ENCODE measurements at places on chromosomes 12 and 14.

DNA sequence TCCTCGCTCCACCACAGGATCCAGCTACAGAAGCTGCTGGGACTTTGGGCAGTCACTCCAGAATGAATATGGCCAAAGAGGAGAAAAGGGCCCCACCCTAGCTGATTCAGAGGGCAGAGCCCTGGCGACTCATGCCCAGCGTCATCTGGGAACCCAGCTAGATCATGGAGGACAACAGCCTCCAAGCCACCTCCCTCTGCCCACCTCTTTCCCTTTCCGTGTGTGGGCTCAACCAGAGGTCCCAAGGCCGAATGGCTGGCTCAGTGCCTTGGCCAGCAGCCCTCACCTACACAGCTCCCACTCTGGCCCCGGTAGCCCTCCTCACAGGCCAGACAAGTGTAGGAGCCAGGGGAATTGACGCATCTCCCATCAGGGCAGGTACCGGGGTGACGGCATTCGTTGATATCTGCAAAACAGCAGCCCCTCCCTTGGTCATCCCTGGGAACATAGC lies 17.4 kb downstream of the ISCA2 start:
- DNase-seq = no peak

- no peak for DNase-seq
Measured at GRCh38 chr12:84128117-84128991, 784.2 kb downstream of the SLC6A15 start.

DNA sequence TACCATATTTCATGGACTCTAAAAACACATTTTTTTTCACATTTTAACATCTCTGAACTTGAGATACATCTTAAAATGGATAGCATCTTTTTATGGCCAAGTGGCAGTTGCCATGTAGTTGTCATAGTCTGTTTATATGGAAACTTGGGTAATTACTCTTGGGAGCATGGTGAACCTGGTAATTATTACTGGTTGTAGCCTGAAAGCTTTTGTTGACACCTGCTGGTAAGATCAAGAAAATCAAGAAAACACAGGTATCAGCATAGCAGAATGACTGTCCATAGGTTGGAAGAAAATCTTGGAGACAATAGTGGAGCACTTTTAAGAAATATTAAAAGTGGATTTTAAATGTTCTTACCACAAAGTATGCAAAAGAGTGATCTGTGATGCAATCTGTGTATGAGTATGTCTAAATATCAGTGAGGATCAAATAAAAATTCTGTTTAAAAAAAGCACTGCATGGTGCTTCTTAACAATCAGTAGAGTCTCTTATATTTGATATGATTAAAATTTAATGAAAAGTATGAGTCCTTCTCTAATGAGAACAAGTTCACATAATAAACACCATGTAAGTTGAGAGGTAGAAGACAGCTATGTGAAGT lies 44.2 kb downstream of the TTC8 start:
- no peak for DNase-seq

GRCh38 chr12:5507401-5507935 lies 75.6 kb downstream of the NTF3 start:
- DNase-seq = no peak

DNA sequence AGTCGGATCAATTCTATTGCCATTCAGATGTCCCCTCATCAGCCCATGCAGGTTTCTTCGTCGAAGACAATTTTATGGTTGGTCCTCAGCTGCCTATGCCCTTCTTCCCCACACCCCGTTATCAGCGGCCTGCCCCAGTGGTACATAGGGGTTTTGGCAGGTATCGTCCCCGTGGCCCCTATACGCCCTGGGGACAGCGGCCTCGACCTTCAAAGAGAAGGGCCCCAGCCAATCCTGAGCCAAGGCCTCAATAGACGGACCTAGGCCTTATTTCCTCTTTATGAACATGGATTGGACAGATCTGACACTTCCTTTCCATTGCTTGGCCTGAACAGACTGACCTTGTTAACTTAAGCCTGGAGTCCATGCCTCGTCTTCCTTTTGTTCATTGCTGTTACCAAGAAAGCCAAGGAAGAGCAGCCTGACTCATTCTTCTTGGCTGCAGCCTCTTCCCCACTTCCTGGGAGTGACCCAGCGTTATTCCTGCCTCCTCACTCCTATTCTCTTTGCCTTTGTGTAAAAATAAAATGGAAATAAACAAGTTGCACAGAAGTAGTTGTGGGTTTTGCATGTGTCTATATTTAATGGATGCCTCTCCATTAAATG lies 156.5 kb upstream of the AMIGO2 start:
- DNase-seq = no peak

GRCh38 chr12:25328072-25328712 lies 77.5 kb upstream of the KRAS start:
- no peak for DNase-seq

DNA sequence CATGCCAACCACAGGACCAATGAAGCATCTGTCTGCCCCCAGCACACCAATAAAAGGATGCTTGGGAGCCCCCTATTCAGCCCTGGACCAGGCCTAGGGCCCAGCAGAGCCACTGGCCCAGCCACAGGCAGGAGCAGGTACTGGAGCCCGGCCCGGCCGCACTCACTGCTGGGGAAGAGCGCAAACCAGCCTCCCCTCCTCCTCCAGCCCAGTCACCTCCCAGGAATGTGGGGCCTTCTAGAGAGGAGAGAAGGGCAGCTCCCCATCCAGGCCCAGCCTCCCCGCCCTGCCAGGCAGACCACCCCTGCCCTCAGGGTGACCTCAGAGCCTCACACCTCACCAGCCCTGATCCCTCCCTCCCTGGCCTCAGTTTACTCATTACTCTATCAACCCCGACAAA lies 56.2 kb downstream of the CCNK start:
- no peak for DNase-seq

DNA sequence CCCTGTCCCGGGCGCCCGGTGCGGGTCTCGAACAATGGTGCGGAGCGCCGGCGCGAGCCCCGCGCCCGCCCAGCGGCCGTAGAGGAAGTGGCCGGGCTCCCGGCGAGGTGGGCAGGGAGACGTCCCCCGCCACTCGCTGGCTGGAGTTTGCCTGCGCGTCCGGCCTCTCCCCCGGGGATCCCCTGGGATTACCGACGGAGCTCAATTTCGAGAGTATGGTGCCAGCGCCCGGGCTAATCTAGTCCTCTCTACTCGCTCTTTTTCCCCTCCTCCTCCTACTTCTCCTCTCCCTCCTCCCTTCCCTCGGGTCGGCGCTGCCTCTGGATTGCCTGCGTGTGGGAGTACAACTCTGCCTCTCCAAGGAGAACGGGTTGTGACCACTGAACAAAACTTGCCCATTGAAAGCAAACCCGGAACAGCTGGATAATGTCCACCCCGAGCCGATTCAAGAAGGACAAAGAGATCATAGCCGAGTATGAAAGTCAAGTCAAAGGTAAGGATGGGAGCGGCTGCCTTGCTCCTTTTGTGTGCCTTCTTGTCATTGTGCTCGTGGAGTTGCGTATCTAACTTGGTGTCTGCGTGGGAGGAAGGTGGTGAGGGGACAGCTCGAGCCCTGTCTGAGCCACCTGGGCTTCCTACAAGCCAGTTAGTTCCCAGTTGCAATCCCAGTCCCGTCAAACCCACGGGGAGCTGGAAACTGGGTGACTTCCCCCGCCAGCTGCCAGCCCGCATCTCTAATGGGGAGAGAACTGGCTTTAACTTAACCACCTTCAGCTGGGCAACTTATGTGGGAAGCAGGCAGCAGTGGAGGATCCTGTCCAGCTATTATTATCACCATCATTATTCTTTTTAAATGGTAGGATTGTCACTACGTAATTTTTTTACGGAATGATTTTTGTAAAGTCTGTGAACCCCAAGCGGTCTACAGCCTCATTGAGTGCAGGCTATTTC lies at the start of gene SRGAP1:
TSS of gene SRGAP1 (plus strand) at position 310 of the 951 bp plus-strand sequence. CDS start at position 427, 117 bp downstream.
- DNase-seq = no peak

DNA sequence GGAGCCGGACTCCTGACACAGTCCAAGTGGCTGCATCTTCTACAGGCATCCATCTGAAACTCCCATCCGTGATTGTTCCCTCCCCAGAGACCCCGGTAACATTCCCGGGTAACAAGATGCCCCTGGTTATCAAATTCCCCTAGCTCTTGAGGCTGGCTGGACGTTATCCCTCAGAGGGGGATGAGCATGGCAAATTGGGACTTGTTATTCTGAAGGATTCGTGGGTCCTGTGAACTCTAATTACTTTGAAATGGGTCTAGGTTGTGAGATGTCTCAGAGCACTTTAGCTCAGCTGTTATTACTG lies 642 bp upstream of the PAN2 start:
- no peak for DNase-seq

DNA sequence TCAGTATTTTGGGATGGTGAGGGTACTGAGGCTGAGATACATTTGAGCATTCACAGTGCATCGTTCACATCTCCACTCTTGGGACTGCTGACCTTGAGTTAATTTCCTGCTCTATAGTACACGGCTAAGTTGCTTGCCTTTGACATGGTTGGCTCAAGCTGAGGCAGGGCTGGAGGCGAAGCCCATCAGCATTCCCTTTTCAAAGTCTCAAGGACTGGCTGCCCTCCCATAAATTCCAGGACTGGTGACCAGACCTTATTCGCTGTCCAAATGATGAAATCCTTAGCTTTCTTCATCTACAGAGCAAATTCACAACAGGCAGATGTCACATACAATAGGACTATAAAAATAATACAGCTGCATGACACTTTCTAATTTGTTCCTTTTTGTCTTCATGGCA lies 85.9 kb downstream of the SSPN start:
- no peak for DNase-seq

DNA sequence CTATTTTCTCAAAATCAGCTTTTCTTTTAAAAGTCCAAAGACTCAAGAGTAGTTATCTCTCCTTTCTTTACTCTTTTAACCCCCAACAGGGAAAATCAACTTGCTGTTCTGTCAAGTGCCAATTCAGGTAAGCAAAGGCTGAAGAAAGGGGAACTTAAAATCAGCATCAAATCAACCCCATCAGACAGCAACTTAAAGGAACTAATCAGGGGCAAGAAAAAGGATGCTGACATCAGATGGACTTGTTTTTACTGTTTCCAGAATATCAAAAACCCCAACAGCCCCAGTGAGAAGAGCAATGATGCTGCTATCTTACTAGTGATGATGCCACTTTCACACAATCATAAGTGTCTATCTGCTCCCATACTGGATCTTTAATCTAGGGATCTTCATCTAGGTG lies 3.4 kb downstream of the BAZ2A start:
- no peak for DNase-seq

DNA sequence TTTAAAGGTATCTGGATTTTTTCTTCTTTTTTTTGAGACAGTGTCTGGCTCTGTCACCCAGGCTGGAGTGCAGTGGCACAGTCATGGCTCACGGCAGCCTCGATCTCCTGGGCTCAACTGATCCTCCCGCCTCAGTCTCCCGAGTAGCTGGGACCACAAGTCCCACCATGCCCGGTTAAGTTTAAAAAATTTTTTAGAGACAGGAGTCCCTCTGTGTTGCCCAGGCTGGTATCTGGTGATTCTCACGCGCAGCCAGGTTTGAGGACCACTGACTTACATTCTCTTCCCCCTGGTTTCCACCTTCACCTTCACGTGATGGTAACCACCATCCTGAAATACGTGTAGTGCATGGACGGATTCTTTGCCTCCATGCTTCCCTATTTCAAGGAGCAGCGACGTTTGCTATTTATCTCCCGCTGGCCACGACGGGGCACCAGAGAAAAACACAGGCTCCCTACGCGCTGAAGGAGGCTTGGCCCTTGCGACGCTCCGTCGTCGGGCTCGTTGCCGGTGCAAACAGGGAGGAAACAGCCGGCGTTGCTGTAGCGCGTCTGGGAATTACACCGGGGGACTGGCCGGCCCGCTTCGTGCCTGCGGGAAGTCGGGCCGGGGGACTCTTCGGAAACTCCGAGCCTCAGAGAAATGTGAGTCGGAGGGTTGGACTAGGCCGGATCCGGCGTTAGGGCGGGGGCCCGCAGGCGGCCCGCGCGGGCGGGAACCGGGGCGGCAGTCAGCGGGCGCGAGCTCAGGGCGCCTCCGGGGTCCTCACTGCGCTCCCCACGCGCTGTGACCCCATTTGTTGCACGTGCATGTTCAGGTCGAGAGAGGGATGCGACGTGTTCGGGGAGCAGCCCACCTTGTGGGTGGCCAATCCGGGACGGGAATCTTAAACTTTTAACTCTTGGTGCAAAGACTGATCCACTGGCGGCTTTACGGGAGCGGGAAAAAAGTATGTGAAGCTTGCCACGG lies at the start of gene TCHP:
TSS of gene TCHP (plus strand) at position 492 of the 969 bp plus-strand sequence. CDS start 2,753 bp downstream, outside the sequence.
- peak; percentile 73 for DNase-seq

- DNase-seq = no peak
Measured at GRCh38 chr12:26798640-26799039, 34.4 kb downstream of the ITPR2 start.

GRCh38 chr12:116423094-116423493 lies 136.1 kb upstream of the MAP1LC3B2 start:
- no peak for DNase-seq

DNA sequence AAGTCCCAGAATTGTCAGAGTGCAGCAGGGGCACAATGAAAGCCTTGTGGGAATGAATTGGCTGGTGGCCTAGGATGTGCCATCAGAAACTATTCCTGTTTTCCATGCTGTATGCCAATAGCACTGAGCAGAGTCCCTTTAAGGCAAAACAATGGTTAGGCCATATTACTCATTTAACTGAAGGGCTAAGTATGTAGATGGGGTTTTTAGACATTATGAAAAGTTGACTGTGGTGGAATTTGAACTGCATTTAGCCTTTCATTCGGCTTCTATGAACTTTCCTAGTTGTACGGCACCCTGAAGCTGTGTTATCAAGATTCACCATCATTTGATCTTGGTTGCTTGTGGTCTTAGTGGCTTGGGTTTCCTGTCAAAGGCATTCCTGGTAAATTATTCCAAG lies 24.8 kb downstream of the IL26 start:
- DNase-seq = no peak

DNA sequence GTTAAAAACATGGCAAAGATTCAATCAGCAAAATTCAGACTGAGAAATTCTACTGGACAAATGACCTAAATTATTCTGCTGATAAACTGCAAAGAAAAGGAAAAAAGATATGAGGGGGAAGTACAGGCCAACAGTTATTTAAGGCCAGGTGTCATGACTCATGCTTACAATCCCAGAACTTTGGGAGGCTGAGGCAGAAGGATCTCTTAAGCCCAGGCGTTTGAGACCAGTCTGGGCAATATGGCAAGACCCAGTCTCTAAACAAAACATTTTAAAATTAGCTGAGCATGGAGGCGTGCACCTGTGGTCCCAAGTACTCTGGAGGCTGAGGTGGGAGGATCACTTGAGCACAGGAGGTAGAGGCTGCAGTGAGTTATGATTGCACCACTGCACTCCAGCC lies 91.8 kb upstream of the USP15 start:
- no peak for DNase-seq

DNA sequence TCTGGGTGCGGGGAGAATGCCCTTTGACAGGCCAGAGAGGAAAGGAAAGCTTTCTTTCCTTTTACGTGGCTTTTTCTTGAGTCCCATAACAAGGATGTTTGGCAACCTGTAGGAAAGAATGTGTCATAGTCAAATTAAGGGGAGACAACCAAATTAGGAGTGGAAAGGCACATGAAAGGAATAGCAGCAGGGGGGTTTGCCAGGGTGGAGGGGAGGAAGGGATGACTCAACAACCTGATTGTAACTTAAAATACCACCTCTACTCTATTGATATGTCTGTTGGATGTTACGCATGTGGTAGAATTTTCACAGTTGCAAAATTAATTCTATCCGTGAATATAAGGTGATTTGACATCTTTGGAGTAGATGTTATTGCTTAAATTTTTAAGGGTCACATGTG lies 28.5 kb upstream of the MYBPC1 start:
- DNase-seq = no peak
